ENCODE measurements at places on chromosomes 4 and X. TPM values are rescaled to one million over a fixed set of nuclear protein-coding genes. Genes with fewer than 3 reads are reported as not detected.

- DNase-seq, result peak; percentile 47
These were observed 8.1 kb upstream of the TBC1D25 start for GRCh38 chrX:48531358-48531959.

- peak; percentile 23 for DNase-seq
These were observed 518.0 kb downstream of the RPA4 start for GRCh38 chrX:97401586-97402136.

- peak; percentile 12 for DNase-seq
These were observed 78.3 kb downstream of the SLC4A4 start for GRCh38 chr4:71417150-71417549.

Gene TCEAL2
- not detected for total RNA-seq

Gene DMRTC1
- not detected for total RNA-seq

DNA sequence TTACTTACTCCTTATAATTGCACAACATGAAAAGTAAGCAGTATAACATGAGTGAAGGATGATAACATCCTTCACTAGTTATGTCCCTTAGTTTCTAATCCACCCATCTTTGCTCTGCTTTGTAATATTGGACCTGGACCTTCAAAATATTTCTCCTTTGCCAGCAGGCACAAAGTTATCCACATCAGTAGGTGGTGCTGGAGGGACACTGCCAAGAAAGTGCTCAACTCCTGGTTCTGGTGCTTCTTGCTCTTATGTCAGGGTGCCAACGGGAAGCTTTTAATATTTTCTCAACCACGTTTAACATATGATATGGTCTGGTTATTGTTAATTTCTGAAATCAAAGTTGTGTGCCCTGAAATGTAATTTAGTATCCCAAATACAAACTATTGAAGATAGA lies 49.1 kb downstream of the TMEM165 start:
- DNase-seq, result no peak

Gene DSPP
- total RNA-seq, result not detected

Gene SPATA4
- not detected for total RNA-seq

DNA sequence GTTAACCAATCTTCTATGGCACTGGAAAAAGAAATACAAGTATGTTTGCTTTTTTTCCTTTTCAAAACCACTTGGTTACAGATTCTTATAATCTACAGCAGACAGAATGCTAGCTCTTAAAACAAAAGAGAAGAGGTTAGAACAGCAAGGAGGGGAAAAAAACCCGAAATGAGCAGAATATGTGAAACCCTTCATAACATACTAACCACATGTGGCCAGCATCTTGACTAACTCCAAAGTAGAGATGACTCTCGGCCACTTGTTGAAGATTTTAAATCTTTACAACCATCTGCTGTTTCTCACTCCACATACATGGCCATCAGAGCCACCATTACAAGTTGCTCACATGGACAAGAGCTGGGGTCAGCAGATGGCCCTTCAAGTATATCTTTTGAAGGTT lies 100.3 kb downstream of the PAPSS1 start:
- no peak for DNase-seq

GRCh38 chr4:178136736-178137345 lies 694.6 kb upstream of the AGA start:
- no peak for DNase-seq

DNA sequence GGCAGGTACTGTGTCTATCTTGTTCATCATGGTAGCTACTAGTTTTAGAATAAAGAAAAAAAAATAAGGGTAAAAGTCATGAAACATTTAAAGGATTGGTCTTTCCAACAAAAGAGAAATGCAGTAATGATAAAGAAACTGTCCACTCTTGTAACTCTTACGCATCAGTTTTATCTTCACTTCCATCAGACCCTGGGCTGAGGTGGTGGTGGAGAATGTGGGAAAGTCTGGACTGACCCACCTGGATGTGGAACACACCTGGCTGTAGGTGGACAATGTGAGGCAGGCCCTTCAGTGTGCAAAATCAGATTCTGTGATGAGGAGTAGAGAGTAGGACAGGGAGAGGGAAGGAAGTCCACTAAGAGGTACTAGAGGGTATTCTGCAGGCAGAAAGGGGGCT lies 128.6 kb downstream of the RASL11B start:
- DNase-seq, result no peak

DNA sequence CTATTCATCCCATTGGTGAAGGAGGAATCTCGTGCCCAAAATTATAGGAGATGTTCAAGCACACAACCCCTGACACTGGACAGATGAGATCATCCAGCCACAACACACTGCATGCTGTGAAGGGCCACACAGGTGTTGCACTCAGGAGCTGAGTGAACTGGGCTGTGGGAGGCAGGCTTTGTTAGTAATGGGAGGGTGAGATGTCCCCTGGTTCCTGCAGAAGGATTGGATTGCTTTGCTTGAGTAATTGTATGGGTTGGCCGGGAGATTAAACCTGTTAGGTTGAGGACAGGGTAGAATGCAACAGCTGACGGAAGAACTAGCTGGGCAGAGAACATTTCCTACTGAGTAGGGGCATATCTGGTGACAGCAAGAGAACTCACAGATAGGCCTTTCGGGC lies 152.2 kb downstream of the TACR3 start:
- no peak for DNase-seq

Gene HTRA3
- total RNA-seq, result not detected

GRCh38 chr4:87185146-87185870 lies 35.1 kb downstream of the KLHL8 start:
- DNase-seq, result no peak

Gene SPACA5
- not detected for total RNA-seq

GRCh38 chrX:15310117-15310516 lies 5.3 kb downstream of the ASB11 start:
- no peak for DNase-seq

- no peak for DNase-seq
These were observed 30.2 kb upstream of the PLCXD1 start for GRCh38 chrX:250965-251364.

DNA sequence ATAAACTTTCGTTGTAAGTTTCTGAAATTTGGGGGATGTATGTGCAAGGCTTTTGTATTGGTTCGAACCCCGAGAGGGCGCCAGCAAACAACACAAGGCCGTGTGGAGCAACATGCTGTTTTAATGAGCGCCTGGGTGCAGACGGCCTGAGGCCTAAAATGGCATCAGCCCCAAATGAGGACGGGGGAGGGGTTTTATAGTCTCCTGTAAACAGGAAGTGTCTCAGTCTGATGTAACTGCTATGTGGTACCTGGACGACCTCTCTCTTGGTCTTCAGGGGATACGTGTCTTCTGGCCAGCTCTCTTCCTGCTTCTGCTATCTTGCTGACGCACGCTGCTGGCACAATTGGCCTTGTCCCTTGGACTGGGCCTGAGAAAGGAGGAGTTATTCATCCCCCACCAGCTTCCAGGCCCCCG lies 1348.0 kb downstream of the ADGRL3 start:
- no peak for DNase-seq

- DNase-seq, result no peak
These were observed 51.3 kb downstream of the GPRIN3 start for GRCh38 chr4:89256203-89256800.

Gene NSUN7
- total RNA-seq, result not detected

GRCh38 chrX:4588893-4589292 lies 875.4 kb upstream of the PRKX start:
- DNase-seq, result no peak

DNA sequence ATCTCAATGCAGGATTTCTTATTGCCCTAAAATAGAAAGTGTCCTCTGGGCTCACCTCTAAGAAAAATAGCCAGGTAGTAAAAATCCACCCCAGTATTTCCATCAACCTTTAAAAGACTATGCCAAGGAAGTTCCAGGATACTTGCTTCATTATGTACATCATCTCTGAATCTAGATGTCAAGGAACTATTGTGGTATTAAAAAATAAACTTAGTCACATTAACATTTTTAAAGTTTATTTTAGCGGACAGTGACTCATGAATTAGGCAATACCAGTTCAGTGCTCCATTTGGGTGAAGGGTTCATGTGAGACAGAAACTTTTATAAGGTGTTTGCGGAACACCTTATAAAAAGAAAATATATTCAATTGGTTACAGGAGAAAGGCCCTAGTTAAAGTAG lies 209.2 kb downstream of the ADAM29 start:
- DNase-seq, result peak; percentile 5

GRCh38 chrX:30910124-30910860 lies 21.2 kb upstream of the TAB3 start:
- DNase-seq, result no peak

DNA sequence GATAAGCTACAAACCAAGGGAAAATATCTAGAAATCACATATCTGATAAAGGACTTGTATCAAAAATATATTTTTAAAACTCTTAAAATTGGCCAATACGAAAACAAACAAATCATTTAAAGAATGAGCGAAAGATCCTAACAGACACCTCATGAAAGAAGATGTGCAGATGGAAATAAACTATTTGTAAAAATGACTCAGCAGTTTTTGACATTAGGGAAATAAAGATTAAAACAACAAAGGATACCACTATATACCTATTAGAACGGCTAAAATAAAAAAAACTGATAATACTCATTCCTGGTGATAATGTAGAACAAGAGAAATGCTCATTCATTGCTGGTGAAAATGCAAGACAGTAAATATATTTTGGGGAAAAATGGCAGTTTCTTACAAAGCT lies 506.4 kb downstream of the KLHL4 start:
- no peak for DNase-seq

Gene FGG
- total RNA-seq, result not detected

DNA sequence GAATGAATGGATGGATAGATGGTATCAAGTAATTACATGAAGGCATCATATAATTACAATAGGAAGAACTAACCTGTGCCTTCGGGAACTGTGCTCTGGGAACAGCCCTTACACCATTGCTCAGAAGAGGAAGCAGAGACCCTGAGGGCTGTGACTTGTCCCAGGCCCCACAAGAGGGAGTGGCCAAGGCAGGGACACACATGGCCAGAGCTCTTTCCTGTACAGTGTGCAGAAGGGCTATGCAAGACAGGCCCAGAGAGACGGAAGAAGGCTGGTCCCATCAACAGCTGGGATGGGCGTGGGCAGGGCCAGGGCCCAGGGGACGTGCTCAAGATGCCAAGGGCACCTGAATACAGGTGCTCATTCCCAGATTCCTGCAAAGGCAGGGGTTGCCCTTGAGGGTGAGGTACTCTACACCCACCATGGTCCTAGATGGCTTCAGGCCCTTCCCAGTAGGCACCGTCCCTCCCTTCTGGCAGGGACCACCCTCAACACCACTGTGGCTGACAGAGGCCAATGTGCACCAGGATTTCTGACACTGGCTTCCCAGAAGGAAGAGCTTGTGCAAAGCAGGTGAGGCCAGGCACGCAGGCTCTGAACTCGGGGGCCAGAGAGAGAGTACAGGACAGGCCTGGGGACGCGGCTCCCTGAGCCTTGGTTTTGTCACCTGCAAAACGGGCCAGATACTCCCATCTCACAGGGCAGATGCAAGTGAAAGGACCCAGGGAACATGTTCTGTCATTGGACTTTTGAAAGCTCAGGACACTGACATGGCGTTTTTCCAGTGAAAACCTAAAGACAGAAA lies 1.7 kb downstream of the EVC2 start:
- no peak for DNase-seq

GRCh38 chr4:10151182-10151581 lies 34.6 kb upstream of the WDR1 start:
- DNase-seq, result no peak

GRCh38 chr4:110411574-110412011 lies 64.4 kb upstream of the ENPEP start:
- peak; percentile 61 for DNase-seq

Gene MTNR1A
- total RNA-seq, result not detected

Data from Caki2 (cell line).